ENCODE measurements at places on chromosomes 11 and 22. TPM values are rescaled to one million over a fixed set of nuclear protein-coding genes. Genes with fewer than 3 reads are reported as not detected.

Gene FXYD6
- polyA plus RNA-seq, result 167 TPM

GRCh38 chr11:130120045-130120444, 39.5 kb upstream of the ST14 start:
- no peak overlapping the region for H3K4me3 ChIP-seq
- peaks cover 13% of the 10 kb centered on the region for H3K4me1 ChIP-seq
- no peaks in the 10 kb centered on the region for H3K27me3 ChIP-seq

DNA sequence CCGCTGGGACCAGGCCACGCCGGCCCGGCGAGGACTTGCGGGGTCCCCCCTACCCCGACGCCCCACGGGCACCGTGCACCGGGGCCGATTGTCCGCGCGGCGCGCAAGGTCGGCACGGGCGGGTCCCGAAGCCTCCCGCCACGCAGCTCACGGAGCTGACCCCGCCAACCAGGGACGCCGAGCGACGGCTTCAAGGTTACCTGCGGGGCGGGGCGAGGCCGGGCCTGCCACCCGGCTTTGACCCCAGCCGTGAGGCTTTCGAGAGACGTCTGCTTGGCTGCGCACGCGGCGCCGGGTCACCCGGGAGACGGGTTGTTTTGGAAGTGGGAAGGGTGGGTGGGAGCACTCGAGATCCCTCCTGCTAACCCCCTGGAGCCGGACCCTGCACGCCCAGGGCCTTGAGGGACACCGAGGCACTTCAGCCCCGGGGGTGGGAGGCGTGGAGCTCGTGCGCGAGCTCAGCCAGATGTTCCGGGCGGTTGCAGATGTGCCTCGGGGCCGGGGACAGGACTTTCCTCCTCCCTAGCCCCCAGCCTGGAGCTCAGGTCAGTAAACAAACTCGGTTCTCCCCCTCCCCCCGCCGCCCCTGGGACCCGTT, 3.2 kb upstream of the WNT11 start:
- peak overlapping the region; percentile 69 for H3K4me3 ChIP-seq
- H3K27ac ChIP-seq, result no peak overlapping the region
- peak; percentile 47 for DNase-seq
- H3K27me3 ChIP-seq, result peaks cover 81% of the 10 kb centered on the region
- no peaks in the 10 kb centered on the region for H3K36me3 ChIP-seq

- no peak overlapping the region for H3K4me3 ChIP-seq
- DNase-seq, result no peak
- H3K27me3 ChIP-seq, result no peaks in the 10 kb centered on the region
Observed at GRCh38 chr22:31239771-31240370, 27.8 kb downstream of the LIMK2 start.

DNA sequence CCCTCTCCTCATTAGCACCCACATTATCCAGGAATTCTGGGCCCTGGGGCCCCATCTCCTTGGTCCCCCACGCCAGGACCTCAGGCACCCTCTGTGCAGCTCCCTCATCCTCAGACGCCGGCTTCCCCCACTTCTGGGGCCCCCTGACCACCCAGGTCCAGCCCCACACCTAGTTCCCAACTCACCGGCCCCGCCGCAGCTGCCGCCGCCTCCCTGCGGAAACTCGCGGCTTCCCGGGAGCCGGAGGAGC, at the start of gene PCSK7:
TSS of gene PCSK7 (minus strand) at position 232 of the 250 bp plus-strand sequence. CDS start 2,229 bp downstream, outside the sequence.
- DNase-seq, result no peak
- peak within 1 kb of the TSS; percentile 85 for H3K4me3 ChIP-seq
- no peaks in the 10 kb centered on the region for H3K27me3 ChIP-seq

Measured in muscle of leg (tissue), 16 donors.